ENCODE measurements at places on chromosomes 13 and 19. TPM values are rescaled to one million over a fixed set of nuclear protein-coding genes. Genes with fewer than 3 reads are reported as not detected.

Gene PSG4
- total RNA-seq: not detected

Gene RPL13A
- total RNA-seq: 2,417 TPM

Gene SIGLEC12
- total RNA-seq: 0.35 TPM

Gene AMER2
- not detected for total RNA-seq

Gene APLP1
- total RNA-seq: 0.76 TPM

Gene PROSER3
- total RNA-seq: 47.1 TPM

Gene CEACAM16
- total RNA-seq: not detected
